ENCODE measurements at places on chromosomes 12 and 14. TPM values are rescaled to one million over a fixed set of nuclear protein-coding genes. Genes with fewer than 3 reads are reported as not detected.

GRCh38 chr12:76927170-76927784, 48.5 kb upstream of the CSRP2 start:
- no peaks in the 10 kb centered on the region for H3K27me3 ChIP-seq
- H3K27ac ChIP-seq = no peak overlapping the region
- H3K4me3 ChIP-seq = no peak overlapping the region
- H3K4me1 ChIP-seq = peaks cover 3% of the 10 kb centered on the region
- H3K36me3 ChIP-seq = no peaks in the 10 kb centered on the region

DNA sequence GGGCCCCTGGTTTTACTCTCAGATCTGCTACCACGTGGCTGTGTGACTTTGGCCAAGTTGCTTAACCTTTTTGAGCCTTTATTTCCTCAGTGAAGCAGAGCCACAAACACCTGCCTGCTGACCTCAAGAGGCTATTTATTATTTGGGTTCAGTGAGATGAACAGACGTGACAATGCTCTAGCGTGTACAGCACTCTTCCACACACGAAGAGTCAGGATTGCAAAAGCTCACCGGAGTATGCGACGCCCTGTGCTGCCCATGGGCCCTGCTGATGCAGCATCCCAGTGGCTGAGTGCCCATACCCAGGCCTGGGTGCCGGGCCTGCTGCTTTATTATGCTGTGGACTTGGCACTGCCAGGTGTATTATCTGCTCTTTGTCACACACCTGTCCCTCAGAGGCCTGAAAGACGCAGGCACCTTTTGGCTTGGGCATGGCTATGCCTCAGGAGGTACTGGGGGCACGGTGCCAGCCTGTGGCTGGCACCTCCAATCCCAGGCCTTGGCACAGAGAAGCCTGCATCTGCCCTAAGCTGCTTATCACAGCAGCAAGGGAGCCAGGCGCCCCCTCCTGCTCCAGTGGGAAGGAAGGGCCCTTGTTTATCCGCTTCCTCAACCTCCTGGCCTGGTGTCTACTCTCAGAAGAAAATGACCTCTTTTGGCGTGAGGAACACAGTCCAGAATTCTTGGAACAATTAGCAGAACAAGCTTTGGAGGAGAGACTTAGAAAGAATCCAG, 22.3 kb upstream of the TC2N start:
- H3K4me3 ChIP-seq = no peak overlapping the region
- no peak for DNase-seq
- H3K4me1 ChIP-seq = peaks cover 2% of the 10 kb centered on the region
- H3K27me3 ChIP-seq = no peaks in the 10 kb centered on the region
- H3K27ac ChIP-seq = no peak overlapping the region

DNA sequence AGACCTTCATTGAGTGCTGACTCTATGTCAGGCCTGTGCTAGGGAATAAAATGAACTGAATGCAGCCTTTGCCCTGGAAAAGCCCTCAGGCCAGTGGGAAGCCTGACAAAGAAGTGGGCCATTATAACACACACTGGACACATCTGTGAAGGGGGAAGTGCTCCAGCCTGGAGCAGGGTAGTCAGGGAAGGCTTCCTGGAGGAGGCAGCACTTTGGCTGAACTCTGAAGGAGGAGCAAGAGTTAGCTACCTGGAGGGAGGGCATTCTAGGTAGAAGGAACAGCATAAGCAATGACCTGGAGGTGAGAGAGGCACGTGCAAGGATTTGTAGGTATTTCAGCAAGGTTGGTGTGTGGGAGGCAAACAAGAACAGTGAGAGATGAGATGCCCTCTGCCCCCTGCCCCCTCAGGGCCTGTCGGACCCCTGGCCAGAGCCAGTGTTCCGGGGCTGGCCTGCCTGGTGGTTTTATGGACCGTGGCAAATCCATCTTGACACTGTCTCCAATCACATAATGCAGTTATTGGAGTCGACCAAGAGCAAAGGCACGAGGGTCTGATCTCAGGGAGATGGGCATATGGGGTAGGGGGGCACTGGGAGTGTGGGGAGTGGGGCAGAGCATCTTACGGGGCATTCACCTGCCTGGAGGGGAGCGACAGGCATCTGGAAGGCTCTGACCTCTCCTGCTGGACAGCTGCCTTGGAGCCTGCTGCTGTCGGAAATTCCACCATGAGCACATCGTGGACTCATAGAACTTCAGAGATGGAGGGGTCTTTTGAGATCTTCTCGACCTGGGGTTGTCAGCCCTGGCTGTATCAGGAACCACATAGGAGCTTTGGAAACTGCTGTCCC, 2.7 kb upstream of the FAM222A start:
- peaks cover 48% of the 10 kb centered on the region for H3K27me3 ChIP-seq
- no peak overlapping the region for H3K4me3 ChIP-seq
- no peaks in the 10 kb centered on the region for H3K36me3 ChIP-seq
- no peak overlapping the region for H3K27ac ChIP-seq
- H3K4me1 ChIP-seq = no peaks in the 10 kb centered on the region

GRCh38 chr14:89382901-89383845, 33.9 kb downstream of the FOXN3 start:
- no peak for DNase-seq
- H3K36me3 ChIP-seq = peaks cover 3% of the 10 kb centered on the region
- H3K4me3 ChIP-seq = no peak overlapping the region
- peaks cover 4% of the 10 kb centered on the region for H3K4me1 ChIP-seq

GRCh38 chr12:92574911-92575570, 127.7 kb upstream of the PLEKHG7 start:
- H3K27me3 ChIP-seq = no peaks in the 10 kb centered on the region
- no peak overlapping the region for H3K4me3 ChIP-seq
- no peaks in the 10 kb centered on the region for H3K4me1 ChIP-seq
- DNase-seq = no peak

DNA sequence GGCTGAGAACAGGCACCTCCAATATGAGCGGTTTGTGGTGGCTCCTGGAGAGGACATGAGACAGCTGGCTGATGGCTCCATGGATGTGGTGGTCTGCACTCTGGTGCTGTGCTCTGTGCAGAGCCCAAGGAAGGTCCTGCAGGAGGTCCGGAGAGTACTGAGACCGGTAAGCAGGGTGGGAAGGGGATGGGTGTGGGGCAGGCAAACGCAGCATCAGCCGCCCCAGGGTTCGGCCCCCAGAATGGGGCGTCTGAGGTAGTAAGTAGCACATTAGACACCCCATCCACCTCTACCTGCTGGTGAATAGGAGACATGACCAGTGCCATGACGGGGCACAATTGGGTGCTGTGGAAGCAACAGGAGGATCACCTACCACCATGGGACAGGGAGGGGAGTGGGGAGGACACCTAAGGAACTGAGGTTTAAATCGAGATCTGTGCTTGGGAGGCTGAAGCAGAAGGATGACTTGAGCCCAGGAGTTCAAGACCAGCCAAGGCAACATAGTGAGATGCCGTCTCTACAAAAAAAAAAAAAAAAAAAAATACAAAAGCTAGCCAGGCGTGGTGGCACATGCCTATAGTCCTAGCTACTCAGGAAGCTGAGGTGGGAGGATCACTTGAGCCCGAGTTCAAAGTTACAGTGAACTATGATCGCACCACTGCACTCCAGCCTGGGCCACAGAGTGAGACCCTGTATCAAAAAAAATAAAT, 25.5 kb downstream of the ITGA7 start:
- no peak for DNase-seq
- peaks cover 2% of the 10 kb centered on the region for H3K4me1 ChIP-seq
- H3K27ac ChIP-seq = no peak overlapping the region
- H3K4me3 ChIP-seq = no peak overlapping the region

DNA sequence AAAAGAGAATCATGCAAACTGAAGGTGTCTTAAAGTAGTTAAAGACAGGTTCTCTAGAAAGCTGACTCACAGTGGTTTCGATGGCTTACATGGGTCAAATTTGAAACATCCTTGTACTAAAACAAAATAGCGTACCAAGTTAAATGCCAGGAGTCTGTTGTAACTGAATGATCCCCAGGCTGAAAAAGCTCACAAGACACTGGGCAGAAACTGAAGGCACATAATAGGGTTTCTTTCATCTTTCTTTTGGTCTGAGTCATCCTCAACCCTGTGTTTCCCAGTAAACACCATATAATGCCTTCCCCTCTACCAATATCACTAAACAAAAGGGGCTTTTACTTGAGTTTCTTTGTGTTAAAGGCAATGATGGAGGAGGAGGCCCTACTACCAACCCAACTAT, 12.8 kb downstream of the ZFYVE1 start:
- no peak overlapping the region for H3K4me3 ChIP-seq
- H3K27me3 ChIP-seq = no peaks in the 10 kb centered on the region
- peaks cover 29% of the 10 kb centered on the region for H3K36me3 ChIP-seq
- H3K4me1 ChIP-seq = peaks cover 4% of the 10 kb centered on the region
- peak; percentile 83 for DNase-seq

DNA sequence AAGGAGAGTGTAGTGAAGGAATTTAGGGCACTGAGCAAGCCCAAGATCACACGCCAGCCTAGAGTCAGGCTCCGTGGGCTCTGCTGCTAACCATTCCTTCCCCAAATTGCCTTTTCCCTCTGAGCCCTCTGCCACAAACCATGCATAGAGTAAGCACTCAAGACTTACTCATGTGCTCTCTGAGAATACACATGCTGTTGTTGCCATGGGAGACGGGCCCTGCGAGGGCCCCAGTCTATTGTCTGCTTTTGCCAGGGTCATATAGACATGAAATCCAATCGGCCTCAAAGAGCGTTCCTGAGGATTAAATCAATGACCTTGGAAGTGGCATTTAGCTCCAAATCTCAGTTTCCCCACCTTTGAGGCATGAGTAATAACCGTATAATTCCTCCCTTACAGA, 48.7 kb upstream of the WSCD2 start:
- no peak overlapping the region for H3K27ac ChIP-seq
- DNase-seq = no peak
- no peaks in the 10 kb centered on the region for H3K36me3 ChIP-seq

- H3K4me3 ChIP-seq = no peak overlapping the region
- no peaks in the 10 kb centered on the region for H3K36me3 ChIP-seq
- peaks cover 6% of the 10 kb centered on the region for H3K4me1 ChIP-seq
- no peak overlapping the region for H3K27ac ChIP-seq
These were observed 62.9 kb downstream of the CCDC91 start for GRCh38 chr12:28253161-28253641.

DNA sequence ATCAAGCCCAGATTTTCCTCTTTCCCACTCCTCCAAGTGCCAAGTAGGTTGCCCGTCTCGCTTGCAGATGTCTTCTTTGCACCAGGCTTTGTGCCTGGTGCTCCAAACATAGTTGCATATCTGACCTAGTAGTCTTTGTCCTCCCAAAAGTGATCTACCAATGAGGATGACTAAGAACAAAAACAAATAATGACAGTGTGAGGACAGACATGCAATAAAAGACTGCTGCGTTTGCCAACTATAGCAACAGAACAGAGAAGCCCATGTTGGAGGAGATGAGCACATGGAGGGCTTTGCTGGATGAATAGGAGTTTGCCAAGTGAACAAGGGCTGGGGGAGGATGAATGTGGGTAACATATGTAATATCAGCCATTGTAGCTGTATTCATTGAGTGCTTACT, 15.6 kb downstream of the DTX1 start:
- H3K4me1 ChIP-seq = no peaks in the 10 kb centered on the region
- no peak overlapping the region for H3K27ac ChIP-seq
- H3K27me3 ChIP-seq = peaks cover 7% of the 10 kb centered on the region
- H3K4me3 ChIP-seq = no peak overlapping the region
- DNase-seq = no peak

DNA sequence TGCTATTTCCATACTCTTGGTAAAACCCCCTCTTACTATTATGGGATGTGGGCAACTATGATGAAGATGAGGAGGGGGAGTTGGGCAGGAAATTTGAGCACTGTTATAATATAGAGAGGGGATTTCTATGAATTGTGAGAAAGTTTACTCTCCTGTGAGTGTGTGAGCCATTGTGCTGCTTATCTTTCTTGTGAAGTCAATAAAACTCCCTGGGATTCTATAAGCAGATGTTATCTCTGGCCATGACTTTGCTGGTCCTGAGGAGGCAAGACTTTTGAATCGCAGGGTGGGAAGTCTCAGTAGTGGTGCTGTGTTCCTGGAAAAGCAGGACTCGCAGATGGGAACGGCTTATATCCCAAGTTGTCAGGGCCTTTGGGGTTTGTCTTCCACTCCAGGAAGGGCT, 62.2 kb downstream of the EMP1 start:
- peaks cover 5% of the 10 kb centered on the region for H3K4me1 ChIP-seq
- H3K4me3 ChIP-seq = no peak overlapping the region
- no peak for DNase-seq

- H3K27ac ChIP-seq = peak overlapping the region; percentile 80
- peak; percentile 86 for DNase-seq
- H3K36me3 ChIP-seq = no peaks in the 10 kb centered on the region
- H3K27me3 ChIP-seq = no peaks in the 10 kb centered on the region
These were observed 534.7 kb downstream of the RPS29 start for GRCh38 chr14:49051328-49052060.

DNA sequence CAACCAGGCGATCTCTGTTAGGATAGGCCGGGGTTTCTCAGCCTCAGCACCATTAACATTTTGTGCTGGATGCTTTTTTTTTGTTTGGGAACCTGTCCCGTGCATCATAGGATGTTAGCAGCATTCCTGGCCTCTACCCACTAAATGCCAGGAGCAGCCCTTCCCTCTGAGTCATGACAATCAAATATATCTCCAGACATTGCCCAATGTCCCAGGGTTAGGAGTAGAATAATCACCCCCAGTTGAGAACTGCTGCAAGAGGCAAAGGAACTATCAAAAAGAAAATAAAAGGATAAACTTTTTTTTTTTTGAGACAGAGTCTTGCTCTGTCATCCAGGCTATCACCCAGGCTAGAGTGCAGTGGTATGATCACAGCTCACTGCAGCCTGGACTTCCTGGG, 76.0 kb downstream of the ACACB start:
- no peaks in the 10 kb centered on the region for H3K27me3 ChIP-seq
- peak; percentile 64 for DNase-seq
- no peaks in the 10 kb centered on the region for H3K36me3 ChIP-seq
- no peak overlapping the region for H3K27ac ChIP-seq
- no peak overlapping the region for H3K4me3 ChIP-seq

- H3K4me3 ChIP-seq = no peak overlapping the region
- peak; percentile 9 for DNase-seq
- no peaks in the 10 kb centered on the region for H3K36me3 ChIP-seq
- no peaks in the 10 kb centered on the region for H3K4me1 ChIP-seq
- H3K27me3 ChIP-seq = peaks cover 7% of the 10 kb centered on the region
These were observed 97.2 kb upstream of the TMEM260 start for GRCh38 chr14:56482310-56482911.

SLC6A15 gene
- 1.4 TPM for total RNA-seq

IFI27 gene
- total RNA-seq = not detected

SPIC gene
- total RNA-seq = not detected

KIF21A gene
- total RNA-seq = 1.1 TPM

RNF31 gene
- total RNA-seq = 26.1 TPM

ACVRL1 gene
- total RNA-seq = 5.8 TPM

RBM25 gene
- 32.3 TPM for total RNA-seq

USP44 gene
- total RNA-seq = 33.5 TPM

KRT74 gene
- not detected for total RNA-seq

RND1 gene
- total RNA-seq = not detected

HOXC4 gene
- not detected for total RNA-seq

NINJ2 gene
- total RNA-seq = not detected

All from IMR-90 (cell line).